DMS53 (cell line): ENCODE measurements at places on chromosomes 13 and 19.

GRCh38 chr13:102311419-102311796 lies 90.4 kb downstream of the FGF14 start:
- DNase-seq: no peak

DNA sequence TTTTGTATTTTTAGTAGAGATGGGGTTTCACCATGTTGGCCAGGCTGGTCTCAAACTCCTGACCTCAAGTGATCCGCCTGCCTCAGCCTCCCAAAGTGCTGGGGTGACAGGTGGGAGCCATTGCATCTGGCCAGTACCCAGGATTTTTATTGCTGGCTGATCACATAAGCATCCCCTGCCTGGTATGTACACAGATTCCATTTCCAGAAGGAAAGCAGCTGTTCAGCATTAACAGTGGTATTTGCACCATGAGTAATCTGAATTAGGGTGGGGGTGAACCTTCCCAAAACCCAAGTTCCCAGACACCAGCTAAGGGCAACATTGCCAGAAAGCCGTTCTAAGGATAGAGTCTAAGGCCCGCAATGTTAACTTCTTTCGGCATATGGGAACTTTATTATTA lies 7.3 kb downstream of the ZNF555 start:
- no peak for DNase-seq

- DNase-seq: no peak
These were observed 8.8 kb downstream of the UPF1 start for GRCh38 chr19:18840288-18841267.

DNA sequence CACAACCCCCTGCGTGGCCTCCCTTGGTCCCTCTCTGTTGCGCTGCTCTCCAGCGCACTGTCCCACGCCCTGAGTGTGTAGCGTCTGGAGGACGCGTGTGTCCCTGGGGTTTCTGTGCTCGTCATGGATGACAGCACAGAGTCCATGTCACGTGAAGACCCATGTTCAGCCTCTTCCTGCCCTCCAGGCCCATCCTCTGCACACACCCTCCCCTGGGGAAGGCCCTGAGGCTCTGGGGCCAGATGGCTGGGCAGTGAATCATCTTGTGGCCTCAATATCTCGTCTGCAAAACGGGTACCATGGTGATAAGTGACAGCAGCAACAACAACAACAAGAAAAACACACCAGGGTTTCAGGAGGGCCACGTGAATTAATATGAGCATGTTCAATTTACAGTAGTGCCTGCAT lies 71.5 kb upstream of the ARHGEF7 start:
- peak; percentile 5 for DNase-seq

DNA sequence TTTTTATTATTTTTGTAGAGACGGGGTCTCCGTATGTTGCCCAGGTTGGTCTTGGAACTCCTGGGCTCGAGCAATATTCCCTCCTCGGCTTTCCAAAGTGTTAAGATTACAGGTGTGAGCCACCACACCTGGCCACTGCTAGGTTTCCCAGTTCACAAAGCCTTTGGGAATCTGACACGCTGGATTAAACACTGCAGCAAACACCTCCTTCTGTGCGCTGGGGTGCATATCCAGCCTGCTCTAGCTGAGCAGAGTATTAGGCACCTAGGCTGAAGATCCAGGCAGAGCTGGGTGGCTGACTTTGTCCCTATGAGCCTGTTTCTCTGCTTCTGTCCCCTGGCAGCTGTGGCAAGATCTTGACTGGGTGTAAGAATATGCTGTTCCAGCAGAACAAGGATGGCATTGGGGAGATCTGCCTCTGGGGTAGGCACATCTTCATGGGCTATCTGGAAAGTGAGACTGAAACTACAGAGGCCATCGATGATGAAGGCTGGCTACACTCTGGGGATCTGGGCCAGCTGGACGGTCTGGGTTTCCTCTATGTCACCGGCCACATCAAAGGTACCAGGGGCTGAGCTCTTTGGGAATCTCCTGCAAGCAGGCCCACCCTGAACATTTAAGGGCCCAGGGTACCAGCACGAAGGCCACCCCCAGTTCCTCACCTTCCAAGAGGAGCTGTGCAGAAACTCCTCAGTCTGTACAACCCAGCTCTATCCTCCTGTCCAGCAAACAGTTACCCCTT lies 49.8 kb downstream of the ACSBG2 start:
- no peak for DNase-seq

GRCh38 chr19:7348587-7349230 lies at the start of gene ARHGEF18:
Gene ARHGEF18 (plus strand): TSS chr19:7348937. CDS start chr19:7362891, 13,954 bp downstream.
- DNase-seq: no peak

DNA sequence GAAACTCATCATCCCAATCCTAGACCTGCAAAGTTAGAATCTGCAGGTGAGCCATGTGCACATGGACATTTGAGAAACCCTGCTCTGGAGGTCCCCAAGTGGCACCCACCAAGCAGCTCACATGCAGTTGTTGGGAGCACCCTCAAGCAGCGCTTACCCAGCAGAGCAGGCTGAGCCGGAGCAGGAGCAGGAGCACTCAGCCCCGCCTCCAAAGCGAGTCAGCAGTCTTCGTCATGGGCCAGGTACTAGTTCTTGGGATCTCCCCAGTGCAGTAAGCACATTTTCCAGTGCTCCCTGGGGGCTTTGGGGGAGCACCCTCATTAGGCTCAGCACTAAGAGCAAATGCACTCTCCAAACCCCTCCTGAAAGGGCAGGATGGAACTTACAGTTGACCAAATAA lies 572.7 kb downstream of the IRS2 start:
- no peak for DNase-seq

DNA sequence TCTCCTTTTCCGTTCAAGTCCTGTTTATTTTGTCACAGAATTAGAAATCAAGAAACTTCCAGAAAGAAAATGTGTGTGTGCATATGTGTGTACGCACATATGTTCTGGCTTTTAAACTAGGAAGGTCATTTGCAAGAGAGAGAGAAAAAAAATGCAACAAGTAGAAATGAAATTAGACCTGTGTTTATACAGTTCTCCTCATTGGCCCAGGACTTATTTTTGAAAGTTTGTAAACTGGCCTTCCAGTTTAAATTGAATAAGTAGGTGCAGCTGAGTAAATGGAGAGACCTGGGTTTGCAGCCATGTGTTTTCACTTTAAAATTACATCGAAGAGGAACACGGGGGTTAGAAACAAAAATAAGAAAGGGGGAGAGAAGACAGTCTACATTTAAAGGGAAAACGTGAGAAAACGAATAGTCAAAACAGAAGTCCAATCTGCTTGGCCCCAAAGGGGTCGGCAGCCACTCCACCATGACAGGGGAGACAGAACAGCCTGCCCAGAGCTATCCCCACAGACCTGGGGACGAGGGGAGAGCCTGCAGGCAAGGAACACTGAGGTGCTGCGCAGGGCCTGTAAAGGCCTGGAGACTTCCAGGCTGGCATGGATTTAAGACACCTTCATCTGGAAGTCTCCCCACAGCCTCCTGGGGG lies 216.8 kb upstream of the MAB21L1 start:
- DNase-seq: no peak

GRCh38 chr19:51163257-51163656 lies 21.2 kb downstream of the SIGLEC7 start:
- no peak for DNase-seq

DNA sequence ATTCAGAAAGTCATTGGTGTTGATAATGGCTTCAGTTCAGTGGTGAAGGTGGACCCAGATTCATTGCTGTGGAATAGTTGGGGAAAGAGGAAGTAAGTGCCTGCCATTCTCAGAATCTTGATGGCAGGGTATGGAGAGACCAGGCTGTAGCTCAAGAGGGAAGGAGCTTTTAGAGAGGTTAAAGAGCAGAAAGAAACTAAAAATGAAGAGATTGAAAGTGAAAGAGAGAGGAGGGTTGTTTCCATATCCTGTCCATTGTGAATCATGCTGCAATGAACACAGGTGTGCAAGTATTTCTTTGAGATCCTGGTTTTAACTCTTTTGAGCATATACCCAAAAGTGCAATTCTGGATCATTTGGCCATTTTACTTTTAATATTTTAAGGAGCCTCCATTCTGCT lies 12.5 kb downstream of the GJB6 start:
- DNase-seq: no peak

- DNase-seq: peak; percentile 83
These were observed 62.4 kb downstream of the SERTM1 start for GRCh38 chr13:36736119-36736726.

DNA sequence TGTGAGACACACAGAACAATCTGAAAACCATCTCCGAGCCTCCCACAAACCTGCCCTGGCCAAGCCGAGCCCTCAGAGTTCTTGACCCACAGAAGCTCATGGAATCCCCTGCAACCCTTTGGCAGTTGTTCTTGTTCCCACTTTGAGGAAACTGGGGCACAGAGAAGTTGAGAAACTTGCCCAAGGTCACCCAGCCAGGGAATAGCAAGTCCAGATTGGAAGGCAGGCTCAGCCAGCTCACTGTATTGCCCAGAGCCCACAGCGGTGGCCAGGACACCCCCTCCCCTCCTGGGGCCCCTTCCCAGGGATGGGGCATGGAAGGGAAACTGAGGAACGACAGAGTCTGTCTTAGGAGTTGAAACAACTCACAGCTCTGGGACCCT lies 1.8 kb downstream of the ZSWIM4 start:
- DNase-seq: no peak

DNA sequence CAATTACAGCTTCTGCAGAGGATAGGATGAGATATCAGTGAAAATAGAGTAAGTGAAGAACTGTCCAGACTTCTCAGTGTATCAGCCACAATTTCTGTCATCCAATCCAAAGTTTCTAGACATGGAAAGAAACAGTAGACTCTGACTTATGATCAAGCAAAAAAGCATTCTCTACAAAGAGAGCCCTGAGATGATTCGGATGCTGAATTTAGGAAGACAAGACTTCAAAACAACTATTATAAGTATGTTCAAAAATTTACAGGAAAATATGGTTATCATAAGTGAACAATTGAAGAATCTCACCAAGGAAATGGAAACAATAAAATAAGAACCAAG lies 238.2 kb upstream of the IRS2 start:
- no peak for DNase-seq

DNA sequence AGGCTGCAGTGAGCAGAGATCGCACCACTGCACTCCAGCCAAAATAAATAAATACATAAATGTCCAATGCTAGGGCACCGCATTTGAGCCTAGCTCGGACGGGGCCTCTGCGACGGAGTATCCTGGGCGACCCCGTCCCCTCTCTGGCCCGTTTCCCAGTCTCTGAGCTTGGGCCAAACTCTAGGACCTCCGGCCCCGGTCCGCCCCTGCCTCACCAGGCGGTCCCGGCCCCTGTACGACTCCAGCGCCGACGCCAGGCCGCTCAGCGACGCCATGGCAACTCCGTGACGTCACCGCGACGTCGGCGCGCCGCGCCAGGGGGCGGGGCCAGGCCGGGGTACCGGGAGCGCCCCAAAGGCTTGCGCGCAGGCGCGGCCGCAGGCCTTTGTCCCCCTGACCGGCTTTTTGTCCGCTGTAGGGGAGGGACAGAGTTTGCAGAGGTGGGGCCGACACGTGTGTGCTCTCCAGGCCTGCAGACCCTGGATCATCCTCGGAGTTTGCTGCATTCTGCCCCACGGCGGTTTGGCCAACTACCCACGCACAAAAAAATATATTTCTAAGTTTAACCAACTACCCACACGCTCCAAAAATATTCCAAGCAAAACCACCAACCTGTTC lies at the start of gene PEX11G:
Gene PEX11G (minus strand): TSS at position 300 of the 618 bp plus-strand sequence. CDS start 25 bp downstream, at position 275.
- DNase-seq: peak; percentile 92

DNA sequence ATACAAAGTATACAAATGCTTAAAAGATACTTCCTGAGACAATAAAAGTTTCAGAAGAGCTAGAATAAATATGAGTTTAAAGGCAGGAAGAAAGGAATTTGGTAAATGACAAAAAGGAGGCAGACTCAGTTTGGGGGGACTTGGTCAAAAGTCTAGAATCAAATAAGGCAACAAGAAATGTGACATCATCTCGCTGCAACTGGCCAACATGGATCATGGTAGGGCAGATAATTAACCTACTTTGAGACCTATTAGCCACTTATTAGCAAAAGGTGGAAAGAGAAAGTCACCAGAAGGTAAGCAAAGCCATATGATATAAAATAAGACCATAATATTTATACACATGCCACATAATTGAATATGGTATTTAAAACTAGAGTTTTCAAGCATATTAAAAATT lies 5.3 kb downstream of the USP12 start:
- no peak for DNase-seq

DNA sequence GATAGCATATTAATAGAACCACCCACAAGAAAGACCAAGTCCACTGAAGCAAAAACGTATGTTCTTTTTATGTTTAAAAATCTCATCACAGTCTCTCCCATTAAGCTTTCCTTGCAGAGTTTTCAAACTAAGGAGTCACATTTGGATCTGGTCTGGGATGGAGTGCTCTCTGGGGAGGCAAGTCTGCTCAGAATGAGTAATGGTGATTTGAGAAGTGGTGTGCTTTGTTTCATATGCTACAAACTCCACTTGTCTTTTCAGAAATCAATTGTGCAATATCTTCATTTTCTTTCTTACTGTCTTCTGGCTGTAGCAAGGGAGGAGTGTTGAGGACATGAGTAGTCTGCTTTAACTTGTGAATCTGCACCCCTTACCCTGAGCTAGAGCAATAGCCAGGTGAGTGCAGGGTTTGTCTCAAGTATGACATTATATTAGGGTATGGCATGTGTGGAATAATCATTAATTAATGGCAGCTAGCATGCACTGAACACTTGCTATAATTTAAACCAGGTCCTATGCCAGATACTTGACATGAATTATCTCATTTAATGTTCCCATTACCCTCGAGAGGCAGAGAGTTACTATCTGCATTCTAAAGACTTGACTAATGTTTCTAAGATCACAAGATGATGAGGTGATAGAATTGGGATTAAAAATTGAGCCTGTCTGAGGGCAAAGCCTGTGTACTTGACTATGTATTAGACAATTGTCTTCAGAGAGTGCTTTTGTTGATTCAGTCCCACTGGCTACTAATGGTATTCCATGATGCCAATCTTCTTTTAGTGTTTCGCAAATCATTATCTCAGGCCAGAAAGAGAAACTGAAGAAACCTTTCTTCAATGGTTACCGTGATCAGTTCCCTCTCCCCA lies 171.8 kb downstream of the GPC6 start:
- DNase-seq: no peak

- peak; percentile 99 for DNase-seq
These were observed 43.0 kb downstream of the CEP89 start for GRCh38 chr19:32928806-32929205.

- DNase-seq: no peak
These were observed 396.9 kb downstream of the KCTD12 start for GRCh38 chr13:76489274-76489673.

DNA sequence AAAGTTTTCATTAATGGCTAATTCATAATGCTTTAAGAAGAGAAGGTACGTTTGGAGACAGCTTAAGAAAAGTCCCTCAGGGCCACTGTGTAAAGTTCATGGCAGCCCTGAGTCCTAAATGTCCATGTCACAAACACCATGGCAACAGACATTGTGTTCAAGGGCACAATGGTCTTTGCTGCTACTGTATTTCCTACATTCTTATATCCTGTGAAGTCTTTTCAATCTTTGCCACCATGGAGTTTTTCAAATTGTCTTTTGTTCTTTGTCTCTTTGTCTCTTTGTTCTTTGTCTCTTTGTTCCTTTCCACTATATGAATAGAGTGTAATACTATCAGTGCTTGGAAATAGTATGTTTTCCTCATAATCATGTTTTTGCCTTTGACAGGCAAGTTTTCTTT lies 178.8 kb downstream of the VWA8 start:
- no peak for DNase-seq

DNA sequence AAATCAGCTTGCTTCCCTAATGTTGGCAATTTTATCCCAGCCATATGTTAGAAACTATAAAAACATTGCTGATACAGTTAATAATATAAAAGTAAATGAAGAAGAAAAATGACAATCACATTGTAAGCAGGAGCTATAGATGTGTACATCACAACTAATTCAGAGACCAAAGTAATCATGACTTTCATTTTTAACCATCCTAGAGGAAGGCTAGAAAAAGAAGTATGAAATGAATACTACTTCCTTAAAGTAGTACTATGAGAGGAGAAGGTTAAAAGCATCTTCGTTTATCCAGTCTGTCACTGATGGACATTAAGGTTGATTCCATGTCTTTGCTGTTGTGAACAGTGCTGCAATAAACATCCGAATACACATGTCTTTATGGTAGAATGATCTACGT lies 135.5 kb downstream of the IRS2 start:
- DNase-seq: no peak
